ENCODE measurements at places on chromosomes 7 and 10.
A peak's percentile ranks its signal among the peaks of the same experiment; 100 is the strongest.

GRCh38 chr7:42198296-42198695 is 38.7 kb downstream of the GLI3 start:
- DNase-seq: peak; percentile 98

DNA sequence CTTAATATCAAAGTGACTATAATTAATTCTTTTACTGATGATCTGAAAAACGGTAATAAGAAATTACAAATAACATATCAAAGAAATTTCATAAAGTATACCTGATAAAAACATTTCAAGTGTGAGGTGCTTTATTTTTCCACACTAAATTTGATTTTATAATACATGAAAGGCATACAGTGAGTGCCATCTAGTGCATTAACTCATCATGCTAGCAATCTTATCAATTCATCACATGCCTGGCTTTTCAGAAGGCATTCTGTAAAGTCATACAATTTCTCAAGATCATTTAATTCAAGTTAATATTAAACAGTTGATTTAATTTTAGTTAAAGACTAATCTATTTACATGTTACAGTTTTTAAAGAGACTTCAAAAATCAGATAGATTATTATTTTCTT is 1020.9 kb downstream of the GATA3 start:
- DNase-seq: no peak

DNA sequence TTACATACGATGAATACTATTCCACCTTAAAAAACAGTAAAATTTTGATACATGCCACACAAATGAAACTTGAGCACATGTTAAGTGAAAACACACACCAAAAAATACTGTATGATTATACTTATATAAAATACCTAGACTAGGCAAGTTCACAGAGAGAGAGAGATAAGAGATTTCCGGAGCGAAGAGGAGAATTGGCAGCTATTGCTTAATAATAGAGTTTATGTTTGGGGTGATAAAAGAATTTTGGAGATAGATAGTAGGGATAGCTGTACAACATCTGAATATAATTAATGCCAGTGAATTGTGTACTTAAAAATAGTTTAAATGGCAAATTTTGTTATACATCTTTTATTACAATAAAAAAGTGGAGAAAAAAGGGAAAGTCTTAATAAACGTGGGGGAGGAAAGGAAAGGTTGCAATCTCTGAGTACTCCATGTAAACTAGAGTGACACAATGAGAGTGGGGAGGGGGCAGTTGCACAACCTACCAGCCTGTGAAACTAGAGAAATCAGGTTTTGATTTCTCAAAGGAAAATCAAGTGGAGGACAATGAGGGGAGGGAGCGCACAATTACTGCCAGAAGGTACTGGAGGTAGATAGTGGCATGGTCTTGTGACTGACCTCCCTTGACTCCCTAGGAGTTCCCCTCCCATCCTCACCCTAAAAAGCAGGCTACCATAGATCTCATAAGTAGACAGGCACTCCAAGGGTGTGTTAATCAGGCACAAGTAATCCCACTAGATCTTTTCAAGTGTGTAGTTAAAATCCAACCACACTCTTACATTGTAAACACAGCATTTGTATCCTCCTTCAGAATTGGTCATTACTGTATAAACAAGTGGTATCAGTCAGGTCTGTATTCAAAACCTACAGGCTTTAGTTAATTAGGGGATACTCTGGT is 31.6 kb upstream of the ANK3 start:
- no peak for DNase-seq

DNA sequence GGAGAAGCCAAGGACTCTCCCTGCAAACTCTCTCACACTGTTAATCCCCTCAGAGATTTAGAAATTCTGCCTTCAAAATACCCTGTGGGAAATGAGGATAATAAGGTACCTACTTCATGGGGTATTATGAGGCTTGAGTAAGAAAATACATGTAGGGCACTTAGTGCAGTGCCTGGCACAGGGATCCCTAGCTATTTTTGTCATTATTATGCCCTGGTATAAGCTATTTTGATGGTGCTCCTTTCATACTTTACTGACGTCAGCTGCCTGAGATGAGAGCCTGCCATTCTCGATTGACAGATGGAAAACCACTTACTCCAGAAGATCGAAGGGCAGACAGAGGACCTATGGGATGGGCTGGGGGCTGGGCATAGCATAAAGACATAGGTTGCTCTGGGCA is 30.1 kb downstream of the MKX start:
- no peak for DNase-seq

- DNase-seq: no peak
These were observed 12.7 kb downstream of the SKIDA1 start for GRCh38 chr10:21512573-21513404.

- no peak for DNase-seq
These were observed 238.3 kb upstream of the NFE2L3 start for GRCh38 chr7:25913598-25914224.

DNA sequence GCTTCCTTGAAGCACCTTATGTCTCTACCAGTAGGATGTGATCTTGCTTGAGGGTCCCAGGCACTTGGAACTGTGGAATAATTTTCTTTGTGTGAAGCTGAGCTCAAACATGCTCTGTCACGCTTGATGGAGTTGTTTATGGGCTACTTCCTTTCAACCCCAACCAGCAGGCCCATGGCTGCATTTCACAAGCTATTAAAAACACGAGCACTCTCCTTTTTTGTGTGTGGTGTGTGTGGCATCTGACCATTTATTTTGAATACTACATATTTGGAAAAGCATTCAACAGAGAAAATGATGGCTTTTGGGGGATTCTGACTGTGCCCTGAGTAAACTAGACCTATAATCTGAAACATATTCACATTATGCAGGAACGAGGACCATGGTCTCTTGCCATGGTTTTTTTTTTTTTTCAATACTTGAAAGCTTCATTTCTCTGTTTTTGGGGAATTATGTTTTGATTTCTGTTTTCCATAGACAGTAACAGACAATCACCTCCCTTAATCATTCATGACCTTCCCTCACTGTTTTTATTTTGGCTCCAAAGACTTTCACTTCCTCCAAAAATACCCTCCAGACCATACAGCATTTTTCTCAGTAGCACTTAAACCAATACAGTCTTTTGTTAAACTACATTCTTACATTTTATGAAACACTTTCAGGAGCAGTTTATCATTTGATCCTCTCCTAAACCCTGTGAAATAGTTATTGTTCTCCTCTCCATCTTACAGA is 233.6 kb upstream of the BMPER start:
- no peak for DNase-seq

- no peak for DNase-seq
These were observed 660.5 kb downstream of the LRMDA start for GRCh38 chr10:76091926-76092325.

GRCh38 chr7:24842449-24843241 is 85.4 kb upstream of the GSDME start:
- peak; percentile 43 for DNase-seq

DNA sequence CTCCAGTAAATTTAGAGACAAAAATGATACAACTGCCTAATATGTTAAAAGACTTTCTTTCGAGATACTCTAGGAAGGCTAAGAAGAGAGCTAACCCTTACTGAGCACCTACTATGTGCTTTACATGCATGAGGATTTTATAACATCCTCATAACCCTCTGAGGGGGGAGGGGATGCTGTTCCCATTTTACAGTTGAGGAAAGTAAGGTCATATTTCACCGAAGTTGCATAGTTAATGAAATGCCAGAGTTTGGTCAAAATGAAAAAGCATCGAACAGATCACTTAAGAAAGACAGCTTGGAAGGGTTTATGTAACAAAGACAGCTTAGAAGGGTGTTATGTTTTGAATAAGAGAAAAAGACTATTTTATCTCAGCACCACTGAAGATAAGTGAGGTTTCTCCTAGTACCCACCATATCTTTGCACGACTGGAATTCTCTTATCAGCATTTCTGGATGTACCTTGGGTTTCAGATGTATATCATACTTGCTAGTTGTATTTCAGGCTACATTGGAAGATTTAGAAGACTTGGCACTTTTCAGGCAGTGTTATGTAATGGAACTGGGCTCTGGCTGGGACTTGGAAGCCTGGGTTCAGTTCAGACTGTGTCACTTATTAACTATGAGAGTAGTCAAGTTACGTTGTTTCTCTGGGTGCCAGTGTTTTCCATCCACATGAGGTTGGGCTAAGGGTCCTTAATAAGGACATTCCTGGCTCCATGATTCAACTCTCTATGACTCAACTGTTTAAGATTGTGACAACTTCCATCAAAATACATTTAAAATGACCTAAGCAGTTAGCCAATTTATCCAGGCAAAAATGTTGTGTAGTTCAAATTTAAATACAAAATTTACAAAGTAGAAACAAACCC is 6.0 kb downstream of the RHOBTB1 start:
- no peak for DNase-seq

- no peak for DNase-seq
These were observed 20.6 kb upstream of the CHCHD3 start for GRCh38 chr7:133102276-133103060.

DNA sequence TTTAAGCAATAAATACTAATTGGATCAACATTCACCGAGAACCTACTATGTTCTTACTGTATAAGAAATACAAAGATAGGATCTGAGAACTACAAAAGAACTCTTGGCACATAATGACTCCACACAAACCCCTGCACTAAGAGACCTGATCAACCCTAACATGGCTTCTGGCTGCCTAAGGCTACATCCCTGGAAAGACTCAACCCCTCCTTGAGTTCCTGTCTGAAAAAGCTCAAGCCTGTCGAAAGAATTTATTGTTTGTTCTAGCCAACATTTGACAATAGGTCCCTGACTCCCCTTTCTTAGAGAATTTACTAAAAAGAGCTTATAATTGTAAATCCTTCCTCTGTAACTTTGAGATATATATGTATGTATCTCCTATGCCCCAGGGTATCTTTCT is 125.3 kb upstream of the SGCE start:
- no peak for DNase-seq

DNA sequence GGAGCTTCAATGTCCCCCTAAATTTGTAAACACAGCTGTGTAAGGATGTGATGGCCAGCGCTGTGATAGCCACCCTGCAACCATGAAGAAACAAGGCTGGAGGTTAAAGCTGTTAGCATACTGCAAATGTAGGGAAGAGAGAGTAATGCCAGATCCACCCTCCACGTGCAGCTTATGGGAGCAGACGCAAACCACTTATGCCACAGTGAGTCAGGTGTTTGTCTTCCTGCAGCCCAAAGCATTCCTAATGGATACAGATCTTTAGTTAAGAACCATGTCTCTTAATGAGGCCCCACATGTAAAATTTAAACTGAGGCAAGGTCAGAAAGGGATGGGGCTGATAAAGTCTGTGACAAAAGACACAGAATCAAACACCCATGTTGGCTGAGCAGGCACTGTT is 13.6 kb upstream of the MYL7 start:
- no peak for DNase-seq

DNA sequence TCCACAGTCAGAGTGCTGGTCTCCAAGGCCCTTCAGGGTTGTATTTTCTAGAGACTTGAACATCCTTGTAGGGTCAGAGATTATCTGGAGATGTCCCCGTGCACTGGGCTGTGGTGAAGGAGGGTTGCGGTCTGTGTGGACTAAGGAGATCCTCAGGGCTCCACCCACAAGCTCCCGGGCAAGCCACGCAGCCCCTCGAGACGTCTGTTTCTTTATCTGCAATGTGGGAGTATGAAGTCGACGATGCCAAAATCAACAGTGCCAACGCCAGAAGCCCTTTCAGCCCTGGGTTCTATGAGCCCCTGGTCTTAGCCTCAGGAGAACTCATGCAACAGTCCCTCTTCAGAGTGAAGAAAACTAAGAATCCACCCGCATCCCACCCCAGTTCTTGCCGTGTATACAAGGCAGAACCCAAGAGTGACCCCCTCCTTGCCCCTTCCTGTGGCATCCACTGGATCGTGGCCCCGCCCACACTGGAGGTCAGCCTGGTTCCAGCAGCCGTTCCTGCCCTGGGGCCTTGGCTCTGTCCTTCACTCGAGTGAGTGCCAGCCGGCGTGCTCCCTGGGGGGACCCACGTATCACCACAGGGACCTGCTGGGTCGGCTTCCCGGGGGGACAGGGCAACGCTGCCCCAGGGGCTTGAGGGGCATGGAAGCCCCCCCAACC is 6.0 kb upstream of the SHH start:
- DNase-seq: no peak

GRCh38 chr10:11616021-11616420 is 4.6 kb upstream of the USP6NL start:
- no peak for DNase-seq

GRCh38 chr7:30909431-30909830 is 2.2 kb upstream of the AQP1 start:
- DNase-seq: no peak

- peak; percentile 26 for DNase-seq
These were observed 169.1 kb downstream of the IMMP2L start for GRCh38 chr7:111393011-111393754.

DNA sequence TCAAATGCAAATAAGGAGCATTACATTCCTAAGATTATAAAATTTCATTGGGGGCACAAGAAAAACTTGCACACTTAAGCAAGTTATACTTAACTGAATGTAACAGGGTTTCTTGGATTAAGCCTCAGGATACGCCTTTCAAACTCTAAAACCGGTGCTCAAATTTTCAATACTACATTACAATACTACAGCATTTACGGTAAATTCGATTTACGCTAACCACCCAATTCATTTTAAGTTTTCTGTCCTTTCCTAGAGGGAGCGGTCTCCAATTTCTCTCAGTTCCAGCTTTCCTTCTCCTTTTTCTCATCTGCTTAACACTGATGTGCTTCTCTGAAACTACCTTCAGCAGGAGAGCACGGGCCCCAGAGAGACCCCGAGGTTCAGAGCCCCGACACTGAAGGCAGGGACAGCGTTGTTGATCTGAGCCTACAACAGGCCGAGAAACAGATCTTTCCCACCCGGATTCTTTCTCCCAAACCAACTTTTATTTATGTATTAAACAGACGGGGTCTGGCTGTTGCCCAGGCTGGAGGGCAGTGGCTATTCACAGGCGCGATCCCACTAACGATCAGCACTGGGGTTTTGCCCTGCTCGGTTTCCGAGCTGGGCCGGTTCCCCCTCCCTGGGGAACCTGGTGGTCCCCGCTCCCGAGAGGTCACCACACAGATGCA is 798 bp downstream of the ZNF425 start:
- DNase-seq: peak; percentile 21

DNA sequence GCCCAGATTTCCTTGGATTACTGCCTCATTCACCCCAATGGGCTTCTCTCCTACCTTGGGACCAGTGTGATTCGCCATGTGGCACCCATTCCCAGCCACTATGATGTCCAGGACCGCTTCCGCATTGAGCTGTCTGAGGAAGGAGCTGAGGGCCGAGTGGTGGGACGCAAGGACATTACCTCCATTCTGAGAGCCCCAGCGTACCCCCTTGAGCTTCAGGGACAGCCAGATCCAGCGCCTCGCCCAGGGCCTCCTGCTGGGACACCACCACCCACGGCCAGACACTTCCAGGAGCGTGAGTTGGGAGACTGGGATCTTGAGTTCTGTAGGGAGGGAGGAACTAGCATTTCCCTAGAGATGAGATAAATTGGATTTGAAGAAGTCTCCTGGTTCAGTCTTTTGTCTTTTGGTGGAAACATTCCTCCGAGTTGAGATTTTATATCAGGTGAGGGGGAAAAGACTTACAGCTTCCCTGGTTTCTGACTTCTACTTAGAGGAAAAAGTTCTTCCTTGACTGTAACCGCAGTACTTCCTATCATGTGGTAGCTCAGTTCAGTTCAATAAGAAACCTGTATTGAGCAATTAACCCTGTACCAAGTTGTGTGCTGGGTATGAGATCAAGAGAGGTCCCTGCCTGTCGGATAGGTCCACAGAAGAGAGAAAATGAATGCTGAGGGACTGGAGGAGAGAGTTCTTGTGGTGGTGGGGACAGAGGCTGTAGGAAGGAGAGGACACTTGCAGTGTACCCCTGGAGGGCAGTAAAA is 1.3 kb downstream of the MOSPD3 start:
- no peak for DNase-seq

Measured in mammary epithelial cell (primary cell).